ENCODE measurements at places on chromosomes 16 and 17.

- DNase-seq = peak; percentile 92
Measured at GRCh38 chr17:36183001-36183971, 6.8 kb upstream of the TBC1D3B start.

DNA sequence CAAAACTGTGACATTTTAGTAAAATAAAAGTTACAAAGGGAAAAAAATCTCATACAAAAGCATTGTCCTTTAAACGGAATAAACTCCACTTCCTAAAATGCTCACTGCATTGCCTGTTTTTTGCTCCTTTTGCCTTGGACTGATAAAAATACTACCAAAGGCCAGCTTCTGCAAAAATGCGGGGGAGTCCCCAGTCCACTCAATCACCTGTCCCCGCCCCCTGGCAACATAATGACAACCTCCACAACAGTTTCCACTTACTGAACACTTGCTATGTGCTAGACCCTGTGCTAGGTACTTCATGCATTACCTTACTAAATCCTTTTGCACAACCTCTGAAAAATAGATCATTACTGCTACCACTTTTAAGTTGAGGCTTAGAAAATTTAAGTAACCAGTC, 172.7 kb upstream of the CCL2 start:
- DNase-seq = no peak

GRCh38 chr17:48610282-48611211, at the start of gene HOXB7:
TSS of gene HOXB7 (minus strand) at chr17:48611017. CDS start at chr17:48610918, 99 bp downstream.
- DNase-seq = peak; percentile 83

DNA sequence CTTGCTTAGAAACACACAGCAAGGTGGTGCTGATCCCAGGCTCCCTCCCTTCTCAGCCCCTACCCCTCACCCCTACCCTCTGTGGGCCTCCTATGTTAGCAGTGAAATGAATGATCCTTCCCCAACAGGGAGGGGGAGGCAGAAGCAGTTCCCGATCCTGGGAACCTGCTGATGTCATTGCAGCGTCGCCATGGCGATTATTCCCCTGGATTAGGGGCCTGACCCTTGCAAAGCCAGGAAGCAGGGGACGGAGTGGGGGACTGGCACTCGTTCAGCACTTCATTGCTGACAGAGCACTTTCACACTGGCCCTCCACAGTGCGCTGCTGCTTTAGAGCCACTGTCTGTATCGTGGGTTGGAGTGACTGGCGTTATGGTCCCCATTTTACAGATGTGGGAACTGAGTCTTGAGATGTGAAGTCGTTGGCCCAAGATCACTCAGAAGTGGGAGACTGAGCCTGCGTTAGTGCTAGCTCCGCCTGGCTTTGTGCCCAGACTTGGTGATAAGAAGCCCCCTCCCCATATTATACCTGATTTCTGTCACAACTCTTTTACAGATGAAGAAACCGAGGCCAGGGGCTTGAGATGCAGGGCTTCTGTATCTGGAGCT, 26.6 kb downstream of the LASP1 start:
- DNase-seq = no peak

DNA sequence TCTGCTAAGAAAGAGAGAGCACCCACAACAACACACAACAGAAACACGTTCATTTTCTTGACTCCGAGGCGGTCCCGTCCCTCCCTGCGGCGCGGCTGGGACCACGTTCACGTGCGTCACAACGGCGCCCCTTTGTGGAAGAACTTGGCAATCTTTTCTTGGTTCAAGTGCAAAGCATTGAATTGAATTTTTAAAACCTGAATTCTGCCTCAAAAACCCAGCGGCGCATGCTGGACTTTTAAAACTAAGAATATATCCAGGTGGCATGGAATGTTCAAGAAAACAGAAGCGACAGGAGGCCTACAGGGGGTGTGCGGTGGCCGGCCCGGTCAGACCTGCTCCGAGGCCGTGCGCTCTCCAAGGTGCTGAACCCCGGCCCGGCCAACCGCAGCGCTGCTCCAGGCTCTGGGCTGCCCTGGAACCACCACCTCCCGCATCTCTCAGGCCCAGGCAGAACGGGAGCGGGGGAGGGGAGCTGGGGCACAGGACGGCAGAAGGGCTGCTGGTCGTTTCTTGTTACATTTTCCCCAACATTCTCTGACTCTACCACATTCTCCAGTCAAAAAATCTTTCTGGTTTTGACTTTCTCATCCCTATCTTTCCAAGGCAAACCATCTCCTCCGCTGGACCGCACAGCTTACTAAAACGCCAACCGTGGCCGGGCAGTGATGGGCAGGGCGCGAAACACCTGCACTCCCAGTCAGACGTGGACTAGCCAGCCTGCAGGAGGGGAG, 3.4 kb upstream of the HEXD start:
- peak; percentile 85 for DNase-seq

- DNase-seq = no peak
Measured at GRCh38 chr17:58334661-58335060, 6.1 kb upstream of the TSPOAP1 start.

- no peak for DNase-seq
Measured at GRCh38 chr16:69888005-69888590, 63.0 kb upstream of the CLEC18A start.

- peak; percentile 29 for DNase-seq
Measured at GRCh38 chr16:48901712-48902374, 291.9 kb upstream of the N4BP1 start.

DNA sequence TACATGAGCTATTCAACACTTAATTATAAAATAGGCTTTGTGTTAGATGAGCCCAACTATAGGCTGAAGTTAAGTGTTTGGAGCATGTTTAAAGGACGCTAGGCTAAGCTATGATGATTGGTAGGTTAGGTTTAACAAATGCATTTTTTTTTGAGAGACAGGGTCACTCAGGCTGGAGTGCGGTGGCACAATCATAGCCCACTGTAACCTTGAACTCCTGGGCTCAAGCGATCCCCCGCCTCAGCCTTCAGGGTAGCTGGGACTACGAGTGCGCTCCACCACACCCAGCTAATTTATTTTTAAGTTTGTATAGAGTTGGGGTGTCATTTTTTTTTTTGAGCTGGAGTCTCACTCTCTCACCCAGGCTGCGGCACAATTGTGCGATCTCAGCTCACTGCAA, 19.3 kb upstream of the GPRC5C start:
- DNase-seq = no peak

- peak; percentile 66 for DNase-seq
Measured at GRCh38 chr16:24689128-24689527, 40.3 kb upstream of the TNRC6A start.

DNA sequence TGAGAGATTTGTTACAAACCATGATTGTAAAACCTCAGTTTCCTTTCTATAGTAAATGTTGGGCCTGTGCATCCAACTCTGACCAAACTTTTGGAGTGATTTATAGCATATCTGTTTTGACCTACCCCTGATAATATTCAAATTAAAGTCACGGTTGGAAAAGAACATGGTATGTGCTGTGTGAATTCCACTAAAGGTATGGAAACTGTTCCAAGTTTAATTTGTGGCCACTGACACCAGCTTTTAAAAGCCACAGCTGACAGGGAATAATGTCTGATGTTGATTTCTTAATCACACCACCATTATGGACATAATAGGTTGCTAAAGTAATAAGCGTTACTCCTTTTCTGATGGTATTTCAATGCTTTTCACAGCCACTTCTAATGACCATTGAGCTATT, 1215.9 kb downstream of the CDH8 start:
- DNase-seq = no peak

- no peak for DNase-seq
Measured at GRCh38 chr16:52512297-52512987, 34.5 kb downstream of the TOX3 start.

DNA sequence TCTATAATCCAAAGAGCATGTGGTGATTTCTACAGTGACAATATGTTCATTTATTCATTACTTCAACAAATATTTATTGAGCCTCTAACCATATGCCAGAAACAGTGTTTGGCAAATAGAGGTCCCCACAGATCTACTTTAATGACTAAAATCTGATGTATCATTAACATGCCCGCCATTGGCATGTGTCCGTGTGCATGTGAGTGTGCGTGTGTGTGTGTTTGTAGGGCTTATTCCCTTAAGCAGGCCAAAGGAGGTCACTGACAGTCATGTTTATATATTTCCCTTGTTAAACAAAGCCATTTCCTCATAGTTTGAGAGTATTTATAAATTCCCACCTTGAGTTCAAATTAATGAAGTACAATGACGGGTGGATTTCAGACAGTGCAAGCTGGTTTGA, 174.4 kb upstream of the IRX6 start:
- DNase-seq = no peak

GRCh38 chr16:85335584-85336491, 223.6 kb upstream of the CIBAR2 start:
- DNase-seq = no peak
